ENCODE measurements at places on chromosomes 16 and 17. TPM values are rescaled to one million over a fixed set of nuclear protein-coding genes. Genes with fewer than 3 reads are reported as not detected.

- DNase-seq = no peak
- H3K27me3 ChIP-seq = no peaks in the 10 kb centered on the region
- no peak overlapping the region for H3K4me3 ChIP-seq
- no peaks in the 10 kb centered on the region for H3K36me3 ChIP-seq
- no peak overlapping the region for H3K27ac ChIP-seq
These were observed 63.8 kb downstream of the RAP1GAP2 start for GRCh38 chr17:2860045-2860444.

GRCh38 chr16:21656795-21657768, 4.7 kb upstream of the IGSF6 start:
- H3K4me3 ChIP-seq = no peak overlapping the region
- H3K36me3 ChIP-seq = peaks cover 9% of the 10 kb centered on the region
- DNase-seq = no peak
- H3K4me1 ChIP-seq = no peaks in the 10 kb centered on the region

DNA sequence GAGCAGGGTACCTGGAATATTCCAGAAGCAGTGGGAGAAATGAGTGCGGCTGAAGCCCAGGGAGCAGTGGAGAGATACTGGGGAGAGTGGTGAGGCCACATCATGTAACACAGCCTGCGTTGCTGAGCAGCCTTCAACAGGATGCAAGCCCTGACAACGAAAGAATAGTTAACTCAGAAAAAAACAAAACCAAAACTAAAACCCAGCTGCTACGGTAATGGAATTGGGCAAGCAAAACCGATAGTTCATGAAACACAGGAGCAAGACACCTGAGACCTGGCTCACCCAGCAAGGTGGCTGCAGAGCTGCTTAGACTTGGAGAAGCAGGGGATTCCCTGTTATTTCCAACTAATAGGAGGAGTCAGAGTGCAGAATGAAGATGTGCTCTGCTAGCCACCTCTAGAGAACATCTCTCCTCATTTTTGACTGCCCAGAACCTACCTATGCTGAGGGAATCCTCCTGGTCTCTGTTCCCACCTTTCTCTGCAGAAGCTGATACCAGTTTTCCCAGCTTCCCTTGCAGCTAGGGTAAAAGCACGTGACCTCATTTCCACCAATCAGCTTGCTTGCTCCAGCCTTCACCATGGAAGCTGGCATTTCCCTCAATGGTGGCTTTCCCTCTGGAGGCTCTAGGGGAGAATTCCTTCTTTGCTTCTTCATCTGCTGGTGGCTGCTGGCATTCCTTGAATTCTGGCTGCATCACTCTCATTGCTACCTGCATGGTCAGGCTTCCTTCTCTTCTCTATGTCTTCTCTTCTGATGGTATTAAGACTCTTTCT, 59.4 kb upstream of the XYLT1 start:
- no peaks in the 10 kb centered on the region for H3K36me3 ChIP-seq
- no peak overlapping the region for H3K27ac ChIP-seq
- H3K4me3 ChIP-seq = no peak overlapping the region
- no peak for DNase-seq
- H3K4me1 ChIP-seq = no peaks in the 10 kb centered on the region

GRCh38 chr16:78446992-78447563, 347.6 kb downstream of the WWOX start:
- H3K27me3 ChIP-seq = no peaks in the 10 kb centered on the region
- H3K27ac ChIP-seq = no peak overlapping the region
- no peaks in the 10 kb centered on the region for H3K36me3 ChIP-seq

Gene KRTAP9-2
- total RNA-seq = not detected

DNA sequence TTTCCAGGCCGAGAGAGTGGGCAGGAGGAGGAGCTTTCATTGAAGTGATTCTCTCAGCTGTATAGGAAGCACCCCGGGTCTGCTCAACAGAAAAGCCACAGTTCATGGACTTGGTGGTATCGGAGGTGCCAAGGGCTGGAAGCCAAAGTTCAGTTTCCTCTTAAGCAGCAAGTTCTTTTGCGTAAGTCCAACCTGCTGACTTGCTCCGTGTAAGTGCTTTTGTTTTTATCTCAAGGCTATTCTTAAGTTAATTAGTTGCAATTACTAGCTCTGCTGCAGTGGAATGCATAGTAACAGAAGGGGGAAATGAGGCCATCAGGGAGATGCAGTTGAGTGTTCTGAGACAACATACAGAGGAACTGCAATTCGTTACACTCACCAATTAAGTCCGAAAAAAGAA, 44.6 kb downstream of the SMIM36 start:
- H3K27ac ChIP-seq = no peak overlapping the region
- no peak for DNase-seq
- H3K36me3 ChIP-seq = no peaks in the 10 kb centered on the region
- no peaks in the 10 kb centered on the region for H3K27me3 ChIP-seq

All from ascending aorta (tissue), 2 donors.